Stimulated activated CD8-positive, alpha-beta memory T cell treated with anti-CD3 and anti-CD28 coated beads, Interleukin-2, amount 100 ng/mL, for 48 hours (primary cell): ENCODE measurements at places on chromosomes 2 and 18.
A peak's percentile ranks its signal among the peaks of the same experiment; 100 is the strongest.

DNA sequence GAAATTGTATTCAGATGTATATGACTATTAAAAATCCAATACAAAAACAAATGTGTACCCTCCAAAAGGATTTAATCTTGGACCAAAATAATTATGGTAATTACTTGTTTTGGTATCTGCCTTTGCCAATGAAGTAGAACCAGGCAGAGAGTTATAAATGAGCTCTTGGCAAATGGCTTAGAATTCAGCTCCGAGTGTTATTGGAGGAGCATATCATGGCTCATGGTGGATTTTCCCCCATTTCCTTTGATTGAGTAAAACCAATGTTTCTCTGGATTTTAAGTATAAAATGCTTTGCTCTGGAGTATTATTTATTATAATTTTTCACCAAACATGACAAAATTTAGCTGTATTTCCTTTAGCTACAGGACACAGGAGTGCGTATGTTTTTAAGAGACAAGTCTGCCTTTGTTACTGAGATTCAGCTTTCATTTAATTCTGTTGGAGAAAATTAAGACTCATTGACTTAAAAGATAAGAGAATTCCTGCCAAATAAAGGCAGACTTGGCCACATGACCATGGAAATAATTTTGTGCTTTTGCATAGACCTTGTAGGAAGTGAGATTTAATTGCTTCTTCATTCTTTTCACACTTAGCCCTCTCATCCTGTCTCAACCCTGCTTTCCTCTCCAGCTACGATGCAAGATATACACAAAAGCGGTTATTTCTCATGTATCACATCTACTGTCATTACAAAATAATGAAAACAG, 281.0 kb upstream of the SOX11 start:
- DNase-seq: no peak

DNA sequence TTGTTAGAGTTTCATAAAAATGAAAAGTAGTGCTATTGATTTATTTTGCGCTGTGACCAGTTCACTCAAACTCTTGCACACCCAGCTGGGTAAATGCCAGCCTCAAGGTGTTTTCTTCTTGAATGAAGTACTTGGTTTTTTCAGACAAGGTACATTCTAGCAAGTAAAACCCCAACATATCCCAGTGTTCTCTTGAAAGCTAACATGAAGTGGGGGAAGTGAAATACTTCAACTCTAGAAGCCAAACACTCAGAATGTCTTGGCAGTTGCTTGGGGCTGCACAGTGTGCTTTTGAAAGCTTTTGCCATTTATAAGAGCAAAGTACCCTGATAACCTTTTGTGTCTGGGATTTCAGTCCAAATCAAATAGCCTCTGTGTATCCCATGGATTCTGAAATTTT, 13.4 kb downstream of the NPAS2 start:
- DNase-seq: no peak

DNA sequence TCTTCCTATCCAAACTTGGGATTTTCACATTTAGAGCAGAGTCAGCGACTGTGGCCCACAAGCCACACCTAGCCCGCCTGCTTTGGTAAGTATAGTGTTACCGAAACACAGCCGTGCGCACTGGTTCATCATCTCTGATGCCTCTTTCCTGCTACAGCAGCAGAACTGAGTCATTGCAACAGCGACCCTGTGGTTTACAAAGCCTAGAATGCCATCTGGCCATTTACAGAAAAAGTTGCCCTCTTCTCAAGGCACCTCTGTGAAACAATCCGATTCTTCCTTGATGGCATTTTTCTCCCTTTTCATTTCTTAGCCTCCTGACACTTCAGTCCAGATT, 10.7 kb upstream of the IAH1 start:
- no peak for DNase-seq

DNA sequence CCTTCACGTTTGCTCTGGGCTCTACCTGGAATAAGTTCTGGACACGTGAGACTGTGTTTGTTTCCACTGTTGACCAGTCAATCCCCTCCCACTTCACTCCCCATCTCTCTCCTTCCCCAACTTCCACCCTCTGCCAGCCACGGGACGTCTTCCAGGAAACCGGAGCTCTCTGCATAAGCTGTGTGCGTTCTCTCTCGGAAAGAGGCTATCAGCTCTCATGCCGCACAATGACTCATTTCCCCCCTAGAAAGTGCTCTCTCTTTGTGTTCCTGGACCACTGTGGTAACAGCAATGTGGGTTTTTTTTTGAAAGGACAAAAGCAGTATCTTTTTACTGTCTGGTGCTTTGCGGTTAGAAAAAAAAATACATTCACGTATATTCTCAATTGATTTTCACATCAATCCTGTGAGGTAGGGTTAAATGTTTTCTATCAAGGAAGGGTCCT, 10.2 kb downstream of the PROKR1 start:
- peak; percentile 46 for DNase-seq

- peak; percentile 50 for DNase-seq
These were observed at the start of gene SPRED2 for GRCh38 chr2:65432227-65433190. SPRED2 (minus strand) TSS chr2:65432599; CDS start chr2:65431987, 612 bp downstream.

DNA sequence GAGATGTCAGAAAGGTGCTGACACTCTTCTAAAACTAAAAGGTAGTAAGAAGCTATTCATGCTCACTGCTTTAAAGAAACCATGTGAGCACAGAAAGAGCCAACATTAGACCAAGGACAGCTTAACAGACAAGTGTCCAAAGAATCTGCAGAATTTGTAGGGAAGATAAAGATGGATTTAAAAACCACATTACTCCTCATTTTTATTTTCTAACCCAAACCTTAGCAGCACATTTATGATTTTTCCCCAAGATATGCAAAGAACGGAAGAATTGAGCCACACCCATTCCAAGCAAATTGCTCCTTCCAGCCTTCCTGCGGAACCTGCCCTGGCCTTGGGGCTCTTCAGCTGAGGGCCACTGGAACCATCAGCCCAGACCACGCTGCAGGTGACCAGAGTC, 26.9 kb downstream of the MBP start:
- no peak for DNase-seq

GRCh38 chr2:234669621-234670020, 172.7 kb upstream of the ARL4C start:
- DNase-seq: no peak

GRCh38 chr2:207952564-207953345, 72.6 kb downstream of the PLEKHM3 start:
- no peak for DNase-seq

DNA sequence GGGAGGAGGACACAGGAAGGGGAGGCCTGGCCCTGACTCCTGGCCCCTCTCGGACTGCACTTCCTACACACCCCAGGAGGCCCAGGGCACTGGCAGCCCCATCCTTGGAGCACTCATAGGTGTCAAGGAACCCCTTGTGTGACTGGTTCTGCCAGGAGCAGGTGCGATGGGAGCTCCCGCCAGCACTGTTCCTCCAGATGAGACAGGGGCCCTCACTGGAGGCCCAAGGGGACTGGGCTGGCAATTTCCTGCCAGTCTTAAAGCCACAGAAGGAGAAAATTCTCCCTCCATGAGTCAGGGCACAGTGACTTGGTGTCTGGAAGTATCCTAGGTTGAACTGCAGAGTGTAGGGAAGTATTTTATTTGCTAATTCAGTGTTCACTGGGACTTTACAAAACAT, 42.8 kb upstream of the MAL start:
- no peak for DNase-seq

- DNase-seq: no peak
These were observed 917 bp downstream of the MPPE1 start for GRCh38 chr18:11906926-11907874.

DNA sequence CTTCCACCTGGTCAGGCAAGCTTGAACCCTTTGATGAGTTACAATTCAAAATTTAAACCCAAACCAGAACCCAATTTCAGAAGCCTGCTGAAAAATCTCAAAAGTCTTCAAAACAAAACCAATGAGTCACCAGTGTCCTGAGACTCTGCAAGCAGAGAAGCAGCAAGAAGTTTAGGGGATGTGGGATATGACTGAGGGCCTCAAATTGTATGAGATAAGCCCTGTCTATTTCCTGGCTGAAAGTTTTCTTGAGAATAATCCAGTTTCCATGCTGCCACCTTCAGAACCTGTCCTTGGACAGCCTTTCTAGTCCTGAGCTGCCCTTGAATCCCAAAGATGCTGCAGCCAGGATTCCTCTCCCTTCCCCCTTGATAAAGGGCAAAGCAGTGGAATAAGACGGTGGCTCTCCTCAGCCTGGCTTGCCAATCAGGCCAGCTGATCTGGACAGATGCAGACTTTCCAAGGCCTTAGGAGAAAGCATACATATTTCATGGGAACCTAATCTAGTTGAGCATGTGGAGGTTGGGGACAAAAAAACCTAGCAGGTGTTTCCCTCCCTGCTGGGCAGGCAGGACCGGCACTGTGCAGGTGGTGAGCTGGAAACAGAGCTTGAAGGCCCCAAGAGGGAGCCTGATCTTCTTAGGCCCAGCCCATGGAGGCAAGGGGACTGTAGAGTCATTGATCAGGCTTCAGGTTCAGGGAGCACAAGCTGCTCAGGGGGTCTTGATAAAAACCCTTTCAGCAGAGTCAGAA, 278.0 kb upstream of the MGAT5 start:
- DNase-seq: no peak

GRCh38 chr18:2515908-2516625, 55.2 kb downstream of the METTL4 start:
- DNase-seq: no peak

- no peak for DNase-seq
These were observed 171.3 kb downstream of the CDH7 start for GRCh38 chr18:65922103-65922502.

GRCh38 chr2:235263205-235264120, 230.4 kb upstream of the AGAP1 start:
- no peak for DNase-seq

GRCh38 chr2:23926290-23926749, 603 bp downstream of the ATAD2B start:
- no peak for DNase-seq

GRCh38 chr18:44927127-44927849, 246.6 kb downstream of the SETBP1 start:
- peak; percentile 6 for DNase-seq

GRCh38 chr2:173734797-173735196, 230.4 kb downstream of the SP3 start:
- no peak for DNase-seq

- no peak for DNase-seq
These were observed 108.7 kb upstream of the KCTD1 start for GRCh38 chr18:26656944-26657536.

DNA sequence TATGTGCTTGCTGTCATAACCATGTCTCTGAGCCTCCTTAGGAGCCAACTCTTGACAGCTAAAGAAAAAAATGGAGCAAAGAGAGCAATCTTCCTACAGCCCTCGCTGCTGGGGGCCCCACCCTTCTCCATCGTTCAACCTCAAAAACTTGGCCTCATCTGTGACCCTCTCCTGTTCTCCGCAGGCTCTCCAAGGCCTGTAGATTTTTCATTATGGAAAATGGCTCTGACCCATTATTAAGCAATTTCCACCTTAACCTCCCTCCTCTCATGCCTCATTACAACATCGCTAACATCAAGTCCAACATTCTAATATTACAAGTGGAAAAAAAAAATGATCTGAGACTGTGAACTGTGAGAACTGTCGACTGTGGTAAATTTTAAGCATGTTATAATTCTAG, 98.7 kb downstream of the SLC8A1 start:
- no peak for DNase-seq

DNA sequence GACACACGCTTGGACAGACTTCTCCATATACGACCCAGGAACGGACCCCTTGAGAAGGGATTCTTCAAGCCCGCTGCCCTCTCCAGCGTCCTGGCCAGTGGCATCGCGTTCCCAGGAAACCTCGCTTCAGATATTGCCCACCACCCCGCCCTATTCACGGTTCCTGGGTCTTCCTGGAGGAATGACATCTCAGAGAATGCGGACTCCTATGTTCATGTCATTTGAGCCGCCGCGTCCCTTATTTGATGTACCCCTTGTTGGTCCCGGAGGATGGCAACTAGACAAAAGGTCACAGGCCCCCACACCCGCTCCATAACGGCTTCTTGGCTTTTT, 588 bp upstream of the CCDC93 start:
- DNase-seq: no peak

- no peak for DNase-seq
These were observed 76.0 kb downstream of the CBLN2 start for GRCh38 chr18:72468021-72468710.

- DNase-seq: no peak
These were observed 21.6 kb downstream of the PTPN2 start for GRCh38 chr18:12862467-12862866.

GRCh38 chr18:2336690-2337392, 234.5 kb downstream of the METTL4 start:
- DNase-seq: no peak

DNA sequence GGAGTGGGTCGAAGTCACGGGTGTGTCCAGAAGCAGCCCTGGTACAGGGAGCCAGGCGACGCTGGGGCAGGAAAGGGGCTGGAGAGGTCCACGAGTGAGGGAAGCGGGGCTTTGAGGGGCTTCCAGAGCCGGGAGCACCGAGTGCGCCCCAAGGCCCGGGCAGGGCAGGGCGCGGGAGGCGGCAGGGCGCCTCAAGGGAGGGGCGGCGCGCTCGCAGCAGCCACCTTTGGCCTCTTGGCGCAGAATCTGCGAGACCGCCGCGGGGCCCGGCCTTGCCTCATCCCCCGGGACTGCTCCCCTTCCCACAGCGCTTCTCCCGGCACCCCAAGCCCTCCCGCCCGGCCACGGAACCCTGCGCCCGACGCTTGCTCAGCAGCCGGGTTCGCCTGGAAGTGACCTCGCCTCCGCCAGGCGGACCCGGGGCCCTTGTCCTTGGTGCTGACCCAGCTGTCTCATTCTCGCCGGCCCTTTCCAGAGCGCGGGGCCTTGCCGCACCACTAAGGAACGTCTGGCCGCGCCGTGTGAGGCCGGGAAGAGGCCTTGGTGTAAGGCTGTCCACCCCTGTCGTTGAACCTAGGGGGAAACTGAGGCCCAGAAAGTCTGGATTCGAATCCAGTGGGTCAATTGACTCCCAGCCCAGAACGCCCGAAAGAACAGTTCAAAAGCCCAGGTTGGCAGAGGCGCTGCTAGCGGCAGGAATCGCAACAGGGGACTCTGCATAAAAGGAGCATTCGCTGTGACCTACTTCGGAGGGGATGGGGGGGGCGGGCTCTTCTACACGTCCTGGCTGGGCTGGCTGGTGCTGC, 584 bp upstream of the DNER start:
- DNase-seq: peak; percentile 31
